KBM-7 (cell line): ENCODE measurements at places on chromosomes 5 and 9.

- no peak for DNase-seq
Measured at GRCh38 chr9:112743216-112743836, 7.2 kb upstream of the SNX30 start.

- no peak for DNase-seq
Measured at GRCh38 chr5:8234179-8234770, 365.3 kb downstream of the MTRR start.

DNA sequence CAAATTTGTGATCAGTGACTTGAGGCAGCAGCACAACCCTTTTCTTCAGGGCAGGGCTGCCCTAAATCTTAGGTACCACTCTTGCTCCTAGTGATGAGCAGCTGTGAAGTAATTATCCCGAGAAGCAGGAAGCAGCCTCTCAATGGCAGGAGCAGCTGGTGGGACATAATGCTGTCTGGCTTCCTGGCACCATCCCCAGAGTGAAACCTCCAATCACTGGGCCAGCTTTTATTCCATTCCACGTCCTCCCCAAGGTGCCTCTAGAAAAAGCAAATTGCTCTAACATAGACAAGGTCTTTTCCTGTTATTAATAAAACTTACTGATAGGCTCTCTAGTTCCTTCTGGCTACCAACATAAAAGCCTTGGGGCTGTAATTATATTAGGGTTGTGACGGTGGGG lies 154.0 kb downstream of the FRMD3 start:
- no peak for DNase-seq

DNA sequence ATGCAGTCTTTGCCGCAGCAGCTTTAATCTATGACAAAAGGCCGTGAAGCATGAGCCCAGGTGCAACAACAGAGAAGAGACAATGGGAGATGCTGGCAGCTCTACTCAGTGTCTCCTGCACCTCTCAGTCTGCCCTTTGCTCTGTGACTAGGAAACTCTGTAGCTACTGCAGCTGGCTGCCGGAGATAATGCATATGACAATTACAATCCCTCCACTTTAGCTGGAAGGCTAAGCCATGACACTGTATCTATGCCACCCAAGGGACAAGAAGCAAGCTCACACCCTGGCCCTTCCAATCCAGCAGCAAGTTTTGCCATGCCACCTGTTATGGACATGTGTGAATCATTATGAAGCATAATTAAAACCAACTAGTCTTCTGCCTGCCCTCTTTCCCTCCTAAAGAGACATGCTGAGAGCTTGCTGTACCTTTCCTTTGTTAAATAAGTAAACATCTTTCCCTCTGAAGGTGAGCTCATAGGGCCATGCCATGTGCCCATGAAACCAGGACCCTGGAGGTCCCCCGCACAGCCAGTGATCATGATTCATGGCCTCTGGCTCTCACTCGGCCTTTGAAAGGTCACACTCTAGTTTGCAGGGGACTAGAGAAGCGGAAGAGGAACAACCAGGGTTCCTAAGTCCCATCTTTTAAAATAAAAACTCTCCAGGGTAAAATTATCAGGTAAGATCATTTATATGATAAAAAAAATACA lies 219.4 kb downstream of the SPOCK1 start:
- no peak for DNase-seq

- DNase-seq, result no peak
Measured at GRCh38 chr5:41112486-41113455, 41.6 kb upstream of the MROH2B start.

- no peak for DNase-seq
Measured at GRCh38 chr9:99873531-99873930, 32.9 kb upstream of the STX17 start.

DNA sequence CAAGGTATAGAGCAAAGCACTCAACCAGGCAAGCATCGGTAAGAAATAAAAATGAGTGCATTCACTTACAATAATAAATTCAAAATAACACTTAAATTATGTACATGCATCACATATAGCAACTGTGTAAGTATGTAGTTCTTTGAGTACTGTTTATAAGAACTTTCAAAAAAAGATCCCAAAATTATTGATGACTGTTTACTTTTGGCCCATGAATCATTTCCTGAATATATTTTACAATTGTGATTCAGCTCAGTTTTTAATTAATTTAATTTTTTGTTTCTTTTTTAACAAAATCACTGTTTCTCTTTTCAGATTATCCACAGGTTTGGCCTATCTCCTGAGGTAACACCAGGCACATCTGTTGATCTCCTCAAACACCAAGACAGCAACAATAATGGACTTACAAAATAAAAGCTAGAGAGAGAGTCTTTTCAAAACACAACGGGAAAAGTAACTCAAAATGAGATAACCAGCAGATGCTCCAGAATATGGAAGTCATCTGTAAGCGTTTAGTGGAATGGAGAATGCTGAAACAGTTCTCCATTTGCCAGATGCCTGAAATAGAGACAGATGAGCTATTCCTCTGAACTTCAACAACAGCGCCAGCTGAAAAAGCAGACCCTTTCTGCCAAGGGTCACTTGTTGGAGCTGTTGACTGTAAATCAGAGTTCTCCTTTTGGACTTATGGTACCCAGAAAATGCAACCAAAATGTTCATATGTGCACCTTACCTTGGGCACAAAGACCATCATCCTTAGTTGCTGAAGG lies 348.6 kb upstream of the RGMB start:
- DNase-seq, result no peak

DNA sequence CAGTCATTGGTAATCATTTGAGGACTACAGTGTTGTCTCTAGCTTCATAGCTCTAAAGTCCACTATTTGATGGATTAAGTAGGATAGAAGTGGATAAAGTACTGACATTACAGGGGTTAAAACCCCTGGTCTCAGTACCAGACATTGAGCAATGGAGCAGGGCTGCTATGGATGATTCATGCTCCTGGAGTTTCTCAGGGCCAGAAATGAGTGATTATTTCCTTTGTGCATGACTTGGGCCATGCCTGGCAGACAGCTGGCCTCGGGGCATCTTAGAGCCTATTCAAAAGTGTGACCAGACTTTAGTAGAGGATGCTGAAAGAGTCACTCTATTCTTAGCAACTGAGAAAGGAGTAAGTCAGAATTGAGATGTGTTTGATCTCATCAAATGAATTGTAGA lies 350.7 kb upstream of the TLE4 start:
- no peak for DNase-seq

- DNase-seq, result no peak
Measured at GRCh38 chr5:58868931-58869330, 286.1 kb downstream of the RAB3C start.

DNA sequence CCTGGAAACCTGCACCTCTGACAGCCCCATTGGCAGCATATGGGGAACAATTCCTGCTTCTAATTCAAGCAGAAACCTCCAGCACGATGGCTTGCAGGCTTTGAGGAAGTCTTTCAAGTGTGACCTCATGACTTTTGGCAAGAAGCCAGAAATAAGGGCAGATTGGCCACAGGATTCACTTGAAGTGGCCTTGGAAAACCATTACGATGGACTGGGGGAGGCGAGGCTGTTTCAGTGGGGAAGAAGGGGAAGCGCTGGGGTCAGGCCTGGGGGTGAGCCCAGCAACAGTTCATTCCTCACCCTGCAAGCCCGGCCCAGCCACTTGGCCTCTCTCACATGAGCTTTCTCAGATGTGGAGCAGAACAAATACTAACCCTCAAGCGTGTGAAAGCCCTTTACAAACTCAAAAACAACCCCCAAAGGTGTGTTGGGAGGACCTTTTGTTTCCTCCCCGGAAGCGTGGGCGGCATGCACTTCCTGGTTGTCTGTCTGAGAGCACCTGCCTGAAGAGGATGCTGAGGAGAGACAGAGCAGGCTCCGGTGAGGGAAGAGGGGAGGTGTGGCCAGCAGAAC lies 26.9 kb upstream of the EEIG1 start:
- peak; percentile 94 for DNase-seq

- DNase-seq, result no peak
Measured at GRCh38 chr9:69499407-69499806, 172.8 kb downstream of the APBA1 start.

DNA sequence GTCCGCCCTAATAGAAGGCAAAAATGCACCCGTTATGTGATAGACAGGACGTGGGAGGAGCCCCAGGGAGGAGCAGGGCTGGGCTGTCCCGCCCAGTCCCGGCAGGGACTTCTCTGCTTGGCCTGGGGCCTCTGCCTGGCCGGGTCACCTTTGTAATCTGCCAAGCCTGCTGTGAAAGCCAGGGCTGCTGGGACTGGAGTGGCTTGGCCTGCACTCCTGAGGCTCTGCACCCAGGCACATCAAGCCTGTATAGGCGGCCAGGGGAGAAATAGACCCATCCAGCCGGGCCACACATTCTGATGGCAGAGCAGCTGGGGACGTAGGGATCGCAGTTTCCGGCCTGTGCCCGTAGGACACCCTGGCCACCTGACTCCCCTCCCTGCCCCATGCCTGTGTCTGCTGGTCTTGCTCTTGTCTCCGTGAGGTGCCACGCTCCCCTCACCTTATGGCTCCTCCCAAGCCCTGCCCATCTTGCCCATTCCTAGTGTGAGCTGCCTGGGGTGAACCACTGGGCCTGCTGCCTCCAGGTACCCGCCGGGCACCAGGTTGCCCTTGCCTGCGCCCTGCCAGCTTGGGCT lies 28.1 kb downstream of the DYNC2I2 start:
- DNase-seq, result no peak

GRCh38 chr9:3751125-3751758 lies 225.4 kb upstream of the RFX3 start:
- no peak for DNase-seq

- DNase-seq, result no peak
Measured at GRCh38 chr9:84679571-84679970, 10.0 kb downstream of the NTRK2 start.

DNA sequence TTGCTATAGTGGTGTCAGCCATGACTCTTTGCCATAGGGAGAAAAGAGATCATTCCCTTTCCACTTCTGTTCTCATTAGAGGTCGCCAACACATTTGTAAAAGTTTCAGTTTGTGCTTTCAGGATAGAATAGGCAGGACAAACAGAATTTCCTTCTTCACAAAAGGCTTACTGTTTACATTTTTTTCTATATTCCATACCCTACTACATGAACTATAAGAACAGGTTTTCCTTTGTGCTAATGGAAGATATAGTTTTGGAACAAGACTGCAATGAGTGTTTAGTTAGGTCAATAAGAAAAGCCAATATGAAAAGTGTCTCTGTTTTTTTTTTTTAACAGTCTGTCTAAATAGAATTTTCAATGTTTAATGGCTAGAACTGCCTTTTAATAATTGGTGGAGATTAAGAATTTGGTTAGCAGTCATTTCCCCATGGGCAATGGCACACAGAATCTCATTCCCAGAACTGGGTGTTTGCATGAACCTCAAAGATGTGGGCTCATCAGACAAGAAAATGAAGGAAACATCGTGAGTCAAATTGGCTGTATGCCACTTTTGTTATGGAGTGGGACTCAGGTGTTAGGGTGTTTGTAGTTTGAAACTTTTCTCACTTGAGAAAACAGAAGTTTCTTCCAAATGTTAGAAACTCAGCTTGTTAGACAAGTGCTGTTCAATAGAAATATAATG lies 75.2 kb upstream of the PRLR start:
- no peak for DNase-seq

GRCh38 chr5:168649306-168649705 lies 70.1 kb upstream of the PANK3 start:
- no peak for DNase-seq

DNA sequence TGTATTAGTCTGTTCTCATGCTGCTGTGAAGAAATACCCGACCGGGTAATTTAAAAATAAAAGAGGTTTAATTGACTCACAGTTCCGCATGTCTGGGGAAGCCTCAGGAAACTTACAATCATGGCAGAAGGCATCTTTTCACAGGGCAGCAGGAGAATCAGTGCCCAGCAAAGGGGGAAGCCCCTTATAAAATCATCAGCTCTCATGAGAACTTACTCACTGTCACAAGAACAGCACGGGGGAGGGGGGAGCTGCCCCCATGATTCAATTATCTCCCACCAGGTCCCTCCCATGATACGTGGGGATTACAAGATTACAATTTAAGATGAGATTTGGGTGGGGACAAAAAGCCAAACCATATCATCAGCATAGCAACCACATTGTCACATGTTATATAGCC lies 102.5 kb downstream of the GPBP1 start:
- no peak for DNase-seq

DNA sequence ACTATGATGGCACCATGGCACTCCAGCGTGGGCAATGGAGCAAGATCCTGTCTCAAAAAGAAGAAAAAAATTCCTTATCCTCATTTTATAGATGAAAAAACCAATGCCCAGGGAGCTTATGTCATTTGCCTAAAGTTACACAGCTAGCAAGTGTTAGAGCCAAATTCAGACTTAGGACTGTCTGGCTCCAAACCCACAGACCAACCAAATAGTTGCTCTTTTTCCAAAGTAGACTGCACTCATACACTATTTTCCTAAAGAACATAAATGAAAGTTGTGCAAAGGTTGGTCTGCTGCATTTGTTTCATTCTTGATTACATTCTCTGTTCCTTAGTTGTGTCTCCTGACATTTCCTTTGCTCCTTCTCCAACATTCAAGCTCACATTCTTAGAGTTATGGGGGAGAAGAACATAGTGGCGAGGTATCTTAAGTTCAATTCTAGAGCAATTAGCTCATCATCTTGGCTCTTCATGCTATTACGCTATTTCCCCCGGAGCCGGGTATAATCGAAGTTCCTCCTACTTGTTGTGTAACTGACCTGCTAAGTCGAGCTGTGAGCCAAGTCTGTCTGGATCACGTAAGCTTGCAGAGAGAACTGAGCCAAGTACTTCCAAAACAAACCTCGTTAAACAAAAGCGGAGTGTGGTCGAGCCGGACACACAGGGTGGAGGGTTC lies 138.3 kb downstream of the RFK start:
- DNase-seq, result no peak

DNA sequence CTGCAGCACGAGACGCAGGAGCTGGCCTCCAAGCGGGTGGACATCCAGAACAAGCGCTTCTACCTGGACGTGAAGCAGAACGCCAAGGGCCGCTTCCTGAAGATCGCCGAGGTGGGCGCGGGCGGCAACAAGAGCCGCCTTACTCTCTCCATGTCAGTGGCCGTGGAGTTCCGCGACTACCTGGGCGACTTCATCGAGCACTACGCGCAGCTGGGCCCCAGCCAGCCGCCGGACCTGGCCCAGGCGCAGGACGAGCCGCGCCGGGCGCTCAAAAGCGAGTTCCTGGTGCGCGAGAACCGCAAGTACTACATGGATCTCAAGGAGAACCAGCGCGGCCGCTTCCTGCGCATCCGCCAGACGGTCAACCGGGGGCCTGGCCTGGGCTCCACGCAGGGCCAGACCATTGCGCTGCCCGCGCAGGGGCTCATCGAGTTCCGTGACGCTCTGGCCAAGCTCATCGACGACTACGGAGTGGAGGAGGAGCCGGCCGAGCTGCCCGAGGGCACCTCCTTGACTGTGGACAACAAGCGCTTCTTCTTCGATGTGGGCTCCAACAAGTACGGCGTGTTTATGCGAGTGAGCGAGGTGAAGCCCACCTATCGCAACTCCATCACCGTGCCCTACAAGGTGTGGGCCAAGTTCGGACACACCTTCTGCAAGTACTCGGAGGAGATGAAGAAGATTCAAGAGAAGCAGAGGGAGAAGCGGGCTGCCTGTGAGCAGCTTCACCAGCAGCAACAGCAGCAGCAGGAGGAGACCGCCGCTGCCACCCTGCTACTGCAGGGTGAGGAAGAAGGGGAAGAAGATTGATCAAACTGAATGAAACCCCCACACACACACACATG lies 654 bp downstream of the PURA start:
- DNase-seq, result peak; percentile 78

GRCh38 chr5:76532973-76533372 lies 90.2 kb downstream of the F2RL2 start:
- no peak for DNase-seq

GRCh38 chr9:18920141-18921084 lies 112.6 kb downstream of the SAXO1 start:
- DNase-seq, result no peak
